NCI-H510A (cell line): ENCODE measurements at places on chromosomes 6 and 20.

GRCh38 chr6:57256541-57256940, 34.4 kb upstream of the RAB23 start:
- DNase-seq: no peak

DNA sequence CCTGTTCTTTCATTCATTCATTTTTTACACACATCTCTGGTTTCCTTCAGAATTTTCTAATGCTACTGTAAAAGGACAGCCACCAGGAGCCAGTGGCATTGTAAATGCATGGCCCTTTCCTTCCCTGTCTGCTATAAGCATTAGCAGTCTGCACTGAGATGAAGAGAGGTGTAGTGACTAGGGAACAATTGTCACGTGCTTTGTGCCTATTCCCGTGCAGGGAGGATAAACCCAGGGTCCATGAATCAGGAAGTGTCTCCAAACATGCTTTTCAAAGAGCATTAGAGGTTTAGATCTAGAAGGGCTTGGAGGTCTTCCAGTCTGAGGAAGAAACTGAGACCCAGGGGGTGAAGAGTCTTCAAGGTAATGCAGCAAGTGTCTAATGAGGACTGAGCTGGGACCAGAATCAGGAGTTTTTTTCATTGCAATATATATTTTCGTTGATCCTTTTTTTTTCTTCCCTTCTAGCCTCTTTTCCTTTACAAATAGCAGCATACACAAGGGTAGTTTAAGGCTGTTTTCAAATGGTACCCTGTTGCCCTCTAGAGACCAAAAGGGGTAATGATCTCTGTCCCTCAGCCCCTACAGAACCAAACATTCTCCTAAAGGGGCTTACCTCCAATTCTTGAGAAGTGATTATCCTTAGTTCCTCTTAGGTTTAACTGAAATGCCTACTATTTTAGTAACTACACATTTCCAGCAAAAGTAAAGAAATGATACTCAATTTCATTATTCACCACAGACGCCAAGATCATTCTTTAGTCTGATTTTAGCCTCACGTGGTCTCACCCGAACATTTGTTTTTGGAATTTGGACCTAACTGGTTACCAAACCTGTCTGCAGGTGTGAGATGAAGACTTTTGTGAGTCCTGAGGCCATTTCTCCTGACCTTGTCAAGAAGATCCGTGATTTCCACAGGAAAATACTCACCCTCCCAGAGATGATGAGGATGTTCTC, 6.6 kb downstream of the TRIM15 start:
- DNase-seq: no peak

DNA sequence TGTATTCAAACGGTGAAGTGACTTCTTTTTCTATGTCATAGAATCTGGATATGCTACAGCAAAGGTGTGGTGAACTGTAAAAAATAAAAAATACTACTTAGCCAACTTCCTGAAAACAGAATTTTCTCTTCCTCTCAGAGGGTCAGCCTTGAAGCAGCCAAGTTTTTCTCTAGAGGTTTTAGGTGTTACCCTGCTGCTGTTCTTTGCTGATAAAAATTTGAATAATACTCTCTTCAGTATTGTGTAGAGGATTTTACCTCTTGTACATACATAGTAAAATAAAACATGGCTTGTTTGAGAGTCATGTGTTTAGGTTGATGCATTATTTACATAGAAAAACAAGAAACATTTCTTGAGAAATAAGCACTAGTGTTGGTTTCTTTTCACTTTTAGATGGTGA, 458.4 kb downstream of the TBC1D32 start:
- DNase-seq: no peak

DNA sequence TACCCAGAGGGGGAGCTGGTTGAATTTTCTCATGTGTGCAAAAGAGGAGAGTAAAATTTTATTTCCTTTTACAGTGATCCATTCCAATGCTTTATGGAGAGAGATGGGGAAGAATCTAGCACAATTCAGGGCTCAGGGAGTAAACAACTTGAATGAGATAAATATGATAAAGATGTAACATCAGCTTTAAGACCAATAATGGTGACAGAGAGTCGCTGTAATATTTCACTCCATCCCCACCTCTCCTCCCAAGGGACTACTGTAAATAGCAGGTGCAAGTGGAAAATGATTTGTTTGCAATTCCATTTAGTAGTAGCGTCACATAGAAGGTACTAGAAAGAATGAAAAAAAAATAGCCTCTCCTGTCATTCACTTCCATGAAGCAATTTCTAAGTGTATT, 4.8 kb downstream of the CRISP3 start:
- DNase-seq: no peak

- DNase-seq: no peak
Observed at GRCh38 chr6:167915139-167915538, 82.3 kb upstream of the KIF25 start.

DNA sequence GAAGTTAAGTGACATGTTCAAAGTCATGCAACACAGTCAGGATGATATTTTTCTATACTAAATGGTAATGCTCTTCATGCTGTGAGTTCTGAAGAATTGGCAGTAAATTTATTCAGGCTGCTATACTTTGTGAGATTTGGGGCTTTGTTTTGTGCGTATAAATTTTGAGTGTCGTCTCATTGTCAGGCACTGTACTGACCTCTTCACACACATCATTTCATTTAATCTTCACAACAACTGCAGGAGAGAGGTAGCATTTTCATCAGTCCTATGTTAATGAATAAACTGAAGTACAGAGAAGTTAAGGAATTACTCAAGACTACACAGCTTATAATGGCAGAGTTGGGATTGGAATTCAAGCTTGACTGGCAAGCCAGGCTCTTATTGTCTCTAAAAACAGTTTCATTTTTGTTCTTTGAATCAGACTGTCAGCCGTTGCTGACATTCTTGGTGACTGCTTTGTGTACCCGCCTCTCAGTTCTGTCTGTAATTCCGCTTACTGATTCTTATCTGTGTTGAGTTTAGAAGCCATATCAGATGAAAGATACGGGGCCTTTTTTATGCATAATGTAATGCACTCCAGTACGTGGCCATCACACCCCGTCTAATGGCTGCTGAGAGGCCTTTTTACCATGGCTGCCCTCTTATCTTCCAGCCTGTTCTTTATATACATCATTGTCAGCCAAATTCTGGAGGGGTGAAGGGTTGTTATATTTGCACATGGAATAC, 274.9 kb downstream of the UTRN start:
- no peak for DNase-seq

- DNase-seq: no peak
Observed at GRCh38 chr6:27471365-27472115, 1.4 kb downstream of the ZNF184 start.

DNA sequence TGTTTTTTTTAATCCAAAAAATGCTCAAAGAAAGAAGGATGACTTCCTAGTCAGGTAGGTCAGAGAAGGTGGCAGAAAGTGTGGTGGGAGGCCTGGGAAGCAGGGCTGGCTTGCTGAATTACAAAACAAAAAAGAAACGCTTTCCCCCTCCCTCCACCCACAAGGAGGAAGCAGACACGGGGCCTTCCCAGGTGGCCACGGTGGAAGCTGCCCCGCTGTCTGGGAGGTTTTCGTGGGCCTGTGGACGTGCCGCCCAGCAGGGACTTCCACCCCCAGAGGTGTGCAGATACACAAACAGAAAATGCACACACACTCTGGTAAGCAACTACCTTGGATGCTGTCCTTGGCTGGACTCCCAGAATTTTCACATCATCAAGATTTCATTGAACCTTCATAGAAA, 198.2 kb upstream of the CDH4 start:
- no peak for DNase-seq
